ENCODE measurements at places on chromosomes 1 and 21.
A peak's percentile ranks its signal among the peaks of the same experiment; 100 is the strongest.

DNA sequence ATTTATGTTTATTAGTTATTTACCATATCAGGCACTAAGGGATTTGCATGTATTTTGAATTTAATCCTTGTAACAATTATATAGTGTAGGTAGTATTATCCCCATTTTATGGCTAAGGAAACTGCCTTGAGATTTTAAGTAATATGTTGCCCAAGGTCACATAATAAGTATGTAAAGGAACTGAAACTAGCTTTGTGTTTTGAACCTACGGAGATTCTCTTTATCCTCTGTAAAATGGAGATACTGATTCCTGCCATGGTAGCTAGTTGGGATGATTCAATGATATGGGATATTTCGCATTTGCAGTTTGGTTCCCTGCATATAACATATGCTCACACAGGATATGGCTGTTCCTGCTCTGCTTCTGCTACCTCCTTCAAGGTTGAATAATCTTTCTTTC is 144.3 kb downstream of the ST6GALNAC3 start:
- no peak for DNase-seq

GRCh38 chr1:162856260-162856659 is 4.7 kb downstream of the CCDC190 start:
- DNase-seq = no peak

- no peak for DNase-seq
Observed at GRCh38 chr1:240646571-240647240, 34.8 kb upstream of the GREM2 start.

DNA sequence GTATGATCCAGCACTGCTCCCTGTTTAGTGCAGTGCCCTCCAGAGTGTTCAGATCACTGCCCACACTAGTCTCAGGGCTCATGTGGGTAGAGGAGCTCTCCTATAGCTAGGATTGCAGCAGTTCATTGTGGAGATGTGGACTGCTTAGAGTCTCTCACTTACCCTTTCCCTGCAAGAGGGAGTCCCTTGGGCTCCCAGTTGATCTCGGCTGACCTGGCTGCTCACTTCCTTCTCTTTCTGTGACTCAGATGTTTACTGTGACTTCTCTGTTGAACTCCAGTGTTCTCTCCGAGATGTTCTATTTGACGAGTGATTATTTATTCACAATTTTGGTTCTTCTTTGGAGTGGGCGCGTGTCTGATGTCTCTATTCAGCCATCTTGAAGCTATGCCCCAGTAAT is 141.9 kb downstream of the PTBP2 start:
- DNase-seq = no peak

DNA sequence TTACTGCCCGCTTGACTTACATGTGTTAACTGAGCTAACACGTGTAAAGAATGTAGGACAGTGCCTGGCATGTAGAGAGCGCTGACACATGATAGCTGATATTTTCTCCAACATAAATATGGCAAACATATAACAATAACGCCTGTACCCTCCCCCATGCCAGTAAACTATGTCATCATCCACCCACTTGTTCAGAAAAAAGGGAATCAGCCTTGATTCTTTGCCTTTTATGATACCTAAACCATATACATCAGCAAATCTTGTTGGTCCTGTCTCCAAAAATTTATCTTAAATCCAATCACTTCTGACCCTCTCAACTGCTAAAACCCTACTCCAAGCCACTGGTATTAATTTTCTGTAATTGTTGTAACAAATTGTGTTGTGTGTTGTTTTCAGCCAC is 1.1 kb upstream of the ZNF692 start:
- DNase-seq = no peak

- DNase-seq = peak; percentile 83
Observed at GRCh38 chr1:167442142-167442848, 76.0 kb downstream of the CD247 start.

GRCh38 chr1:34404804-34405203 is 228.1 kb downstream of the C1orf94 start:
- DNase-seq = no peak

All from activated CD4-positive, alpha-beta T cell treated with anti-CD3 and anti-CD28 coated beads, Interleukin-2, amount 50 U/mL, for 24 hours (primary cell).